HT1080 (cell line): ENCODE measurements at places on chromosomes 11 and 22. TPM values are rescaled to one million over a fixed set of nuclear protein-coding genes. Genes with fewer than 3 reads are reported as not detected.
A peak's percentile ranks its signal among the peaks of the same experiment; 100 is the strongest.

GAL3ST3 gene
- total RNA-seq, result not detected in 2 replicates

OR52I1 gene
- total RNA-seq, result not detected in 2 replicates

APOA5 gene
- 0.23 TPM in 1 of 2 replicates, not detected in the other for total RNA-seq

RIN1 gene
- 44.2 and 47.5 TPM in 2 replicates for total RNA-seq

C11orf21 gene
- total RNA-seq, result 0.34 TPM in 1 of 2 replicates, not detected in the other

DEUP1 gene
- total RNA-seq, result not detected in 2 replicates

P2RX6 gene
- total RNA-seq, result 0.45 and 0.87 TPM in 2 replicates

KCNC1 gene
- total RNA-seq, result 0.10 TPM in 1 of 2 replicates, not detected in the other

GRCh38 chr11:100240025-100240539 lies 447.0 kb upstream of the ARHGAP42 start:
- DNase-seq, result no peak

- no peak for DNase-seq
Observed at GRCh38 chr22:38109371-38110001, 998 bp downstream of the BAIAP2L2 start.

GRCh38 chr22:23179381-23180299 lies 669 bp upstream of the BCR start:
- no peak for DNase-seq

DNA sequence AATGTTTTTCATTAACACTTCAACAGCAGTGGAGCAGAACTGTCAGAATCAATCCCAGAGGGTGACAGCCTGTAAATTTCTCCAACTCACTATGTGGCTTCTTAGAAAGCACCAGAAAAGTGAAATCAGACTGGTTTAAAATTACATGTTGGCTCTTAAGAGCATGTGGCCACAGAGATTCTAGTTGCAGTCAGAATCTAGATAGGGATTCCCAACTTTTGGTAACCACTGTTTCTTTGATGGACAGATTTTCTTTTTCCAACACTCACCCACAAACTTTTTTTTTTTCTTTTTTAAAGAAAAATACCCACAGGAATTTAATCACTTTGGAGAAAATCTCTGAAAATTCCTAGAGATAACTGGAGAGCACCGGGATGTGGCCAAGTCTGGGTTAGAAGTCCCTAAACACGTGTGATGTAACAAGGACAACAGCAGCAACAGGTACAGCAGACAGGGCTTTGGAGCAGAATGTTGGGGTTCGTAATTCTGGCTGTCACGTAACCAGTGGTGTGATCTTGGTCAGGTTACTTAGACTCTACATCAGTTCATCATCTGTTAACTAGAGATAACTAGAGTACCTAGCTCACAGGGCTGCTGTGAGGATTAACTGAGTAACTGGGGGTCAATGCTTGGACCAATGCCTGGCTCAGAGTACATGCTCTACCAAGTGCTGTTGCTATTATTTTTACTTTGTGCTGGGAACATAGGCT lies 100.1 kb downstream of the NAT10 start:
- no peak for DNase-seq

DNA sequence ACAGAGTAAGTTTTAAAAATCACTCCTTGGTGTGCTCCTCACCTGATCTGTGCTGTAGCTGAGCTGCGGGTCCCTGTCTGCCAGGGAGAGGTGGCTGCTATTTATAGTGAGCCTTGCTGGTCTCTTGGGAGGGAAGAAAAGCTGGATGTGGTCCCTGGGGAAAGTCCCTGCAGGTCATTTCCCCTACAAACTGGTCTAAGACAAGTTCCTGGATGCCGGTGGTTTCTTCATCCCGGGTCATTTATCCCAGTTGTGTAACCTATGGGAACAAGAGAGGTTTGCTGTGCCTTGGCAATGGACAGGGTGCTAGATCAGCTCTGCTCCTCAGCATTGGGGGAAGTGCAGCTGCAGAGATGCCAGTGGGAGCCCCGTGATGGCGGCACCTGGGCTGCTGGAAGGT lies at the start of gene SAA2:
Gene SAA2 (minus strand): TSS at position 108 of the 400 bp plus-strand sequence. CDS start 657 bp downstream, outside the sequence.
- DNase-seq, result no peak

GRCh38 chr11:116913000-116913399 lies 75.6 kb upstream of the APOA1 start:
- DNase-seq, result peak; percentile 33

DNA sequence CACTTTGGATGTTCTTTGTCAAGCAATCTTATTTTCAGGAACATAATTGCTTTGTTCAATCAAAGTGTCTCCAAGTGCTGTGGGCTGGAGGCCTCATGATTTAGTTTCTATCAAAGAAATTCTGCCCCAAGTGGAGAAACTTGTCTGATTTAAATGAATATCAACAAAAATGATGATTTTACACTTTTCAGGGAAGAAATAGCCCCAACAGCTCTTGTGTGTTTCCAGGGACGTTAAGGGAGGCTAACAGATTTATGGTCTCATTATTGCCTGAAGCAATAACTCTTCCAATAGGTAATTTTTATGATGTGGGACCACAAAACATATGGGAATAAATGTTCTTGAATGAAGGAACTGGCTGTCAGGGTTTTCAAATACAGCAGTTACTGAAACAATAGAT lies 699.1 kb downstream of the FAM181B start:
- DNase-seq, result no peak

- peak; percentile 78 for DNase-seq
Observed at GRCh38 chr11:72483412-72484186, 49.3 kb upstream of the CLPB start.

- DNase-seq, result no peak
Observed at GRCh38 chr22:28148816-28149465, 229.9 kb upstream of the PITPNB start.

DNA sequence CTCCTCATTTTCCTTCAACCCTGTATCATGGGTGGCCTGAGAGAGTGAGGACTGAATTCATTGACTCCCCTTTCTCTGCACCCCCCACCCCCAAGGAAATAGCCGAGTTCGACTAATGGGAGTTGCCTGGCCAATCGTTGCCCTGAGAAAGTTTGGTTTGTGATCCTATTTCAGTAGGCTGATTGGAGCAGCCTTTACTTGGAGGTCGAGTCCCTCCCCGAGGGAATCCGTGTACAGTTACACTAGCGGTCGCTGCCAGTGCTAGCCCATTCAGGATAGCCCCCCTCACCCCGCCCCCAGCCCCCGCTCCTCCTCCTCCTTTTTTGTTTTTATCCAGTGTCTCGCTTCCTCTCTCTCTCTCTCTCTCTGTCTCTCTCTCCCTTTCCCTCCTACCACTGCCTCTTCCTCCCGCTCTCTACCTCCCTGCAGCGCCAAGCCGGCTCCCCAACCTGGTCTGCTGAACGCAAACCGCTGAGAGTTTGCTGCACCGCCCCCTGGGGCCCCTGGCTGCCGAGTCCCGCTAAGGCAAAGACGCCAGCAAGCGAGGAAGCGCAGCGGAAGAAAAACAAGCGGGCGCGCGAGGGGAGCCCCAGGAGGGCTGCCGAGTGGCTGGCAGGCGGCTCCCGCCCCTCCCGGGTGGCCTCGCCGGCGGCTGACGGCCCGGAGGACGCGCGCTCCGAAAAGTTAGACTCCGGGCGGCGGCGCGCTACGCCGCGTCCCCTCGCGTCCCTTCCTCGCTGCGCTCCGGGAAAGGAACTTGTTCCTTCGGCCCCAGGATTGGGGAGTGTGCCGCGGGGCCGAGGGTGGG lies at the start of gene GRAMD1B:
Gene GRAMD1B (plus strand): TSS at position 357 of the 808 bp plus-strand sequence. CDS start 524 bp downstream, outside the sequence.
- DNase-seq, result peak; percentile 76

- no peak for DNase-seq
Observed at GRCh38 chr11:86746514-86746913, 53.8 kb upstream of the PRSS23 start.

- no peak for DNase-seq
Observed at GRCh38 chr22:42142771-42143461, 12.3 kb upstream of the CYP2D6 start.

- no peak for DNase-seq
Observed at GRCh38 chr22:42177891-42178336, 47.3 kb upstream of the CYP2D6 start.

- DNase-seq, result no peak
Observed at GRCh38 chr22:37112084-37112728, 2.7 kb upstream of the TMPRSS6 start.

- DNase-seq, result no peak
Observed at GRCh38 chr11:111602865-111603610, 789 bp downstream of the SIK2 start.

GRCh38 chr11:126308271-126308671 lies 4.4 kb downstream of the DCPS start:
- DNase-seq, result no peak

DNA sequence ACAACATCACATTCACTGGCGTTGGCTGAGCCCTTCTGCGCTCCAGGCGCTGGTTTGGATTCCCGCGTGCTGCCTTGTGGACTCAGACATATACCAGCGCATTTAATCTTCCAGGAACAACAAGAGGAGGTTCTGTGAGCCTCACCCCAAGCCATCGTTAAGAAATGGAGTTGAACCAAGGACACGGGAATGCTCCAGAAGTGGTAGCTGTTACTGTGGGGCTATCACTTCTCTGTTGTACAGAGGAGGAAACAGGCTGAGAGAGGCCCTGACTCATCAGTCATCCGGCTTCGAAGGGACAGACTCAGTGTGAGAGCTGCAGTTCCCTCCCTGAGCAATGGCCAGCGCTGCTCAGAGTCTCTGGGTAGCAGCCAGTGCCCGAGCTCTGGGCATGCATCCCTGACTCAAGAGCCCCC lies 291.3 kb downstream of the TBC1D22A start:
- DNase-seq, result peak; percentile 85

DNA sequence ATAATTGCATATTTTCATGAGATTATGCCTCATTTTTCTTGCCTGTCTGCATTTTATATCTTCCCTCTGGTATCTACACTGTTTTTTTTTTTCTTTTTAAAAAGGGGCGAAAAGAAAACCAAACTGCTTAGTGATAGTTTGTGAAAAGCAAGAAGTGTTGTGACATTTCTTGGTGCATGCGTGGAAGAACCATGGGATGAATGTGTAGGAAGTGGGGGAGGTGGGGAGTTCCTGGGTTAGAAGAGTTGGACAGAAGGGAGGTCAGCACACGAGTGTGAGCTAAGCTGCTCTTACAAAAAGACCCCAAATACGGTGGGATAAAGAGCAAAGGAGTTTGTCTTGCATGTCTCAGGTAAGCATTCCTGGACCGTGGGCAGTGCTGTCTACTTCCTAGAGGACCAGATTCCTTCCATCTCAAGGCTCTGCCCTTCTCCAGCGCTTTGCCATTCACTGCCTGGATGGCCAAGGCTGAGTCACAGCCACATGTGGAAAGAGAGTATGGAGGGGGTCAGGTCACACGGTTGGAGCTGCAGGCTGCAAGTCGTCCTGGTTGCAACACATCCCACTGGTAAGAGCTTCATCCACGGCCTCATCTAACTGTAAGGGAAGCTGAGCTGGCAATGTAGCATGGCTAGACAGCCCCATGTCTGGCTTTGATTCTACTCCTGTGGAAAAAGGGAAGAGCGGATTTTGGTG lies 300.6 kb downstream of the DDX10 start:
- DNase-seq, result peak; percentile 82

DNA sequence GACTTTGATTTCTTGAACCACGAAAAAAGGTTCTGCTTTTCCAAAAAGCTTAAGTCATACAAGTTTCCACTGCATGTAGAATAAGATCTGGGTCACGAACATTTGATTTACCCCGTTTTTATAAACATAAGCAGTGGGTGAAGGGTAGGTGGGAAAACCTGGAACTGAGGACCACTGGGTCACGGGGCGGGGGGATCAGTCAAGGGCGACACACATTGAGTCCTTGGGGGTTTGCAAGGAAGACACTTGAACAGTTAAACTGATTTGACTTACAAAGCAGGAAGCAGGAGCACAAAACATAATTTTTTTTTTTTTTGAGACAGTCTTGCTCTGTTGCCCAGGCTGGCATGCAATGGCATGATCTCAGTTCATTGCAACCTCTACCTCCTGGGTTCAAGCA lies 10.9 kb downstream of the FADS3 start:
- no peak for DNase-seq

- DNase-seq, result no peak
Observed at GRCh38 chr11:2702771-2703362, 3.1 kb upstream of the KCNQ1OT1 start.

GRCh38 chr11:1747753-1748635 lies 2.4 kb downstream of the IFITM10 start:
- no peak for DNase-seq
